Dermis blood vessel endothelial cell (primary cell): ENCODE measurements at places on chromosomes 13 and 19. TPM values are rescaled to one million over a fixed set of nuclear protein-coding genes. Genes with fewer than 3 reads are reported as not detected.

DNA sequence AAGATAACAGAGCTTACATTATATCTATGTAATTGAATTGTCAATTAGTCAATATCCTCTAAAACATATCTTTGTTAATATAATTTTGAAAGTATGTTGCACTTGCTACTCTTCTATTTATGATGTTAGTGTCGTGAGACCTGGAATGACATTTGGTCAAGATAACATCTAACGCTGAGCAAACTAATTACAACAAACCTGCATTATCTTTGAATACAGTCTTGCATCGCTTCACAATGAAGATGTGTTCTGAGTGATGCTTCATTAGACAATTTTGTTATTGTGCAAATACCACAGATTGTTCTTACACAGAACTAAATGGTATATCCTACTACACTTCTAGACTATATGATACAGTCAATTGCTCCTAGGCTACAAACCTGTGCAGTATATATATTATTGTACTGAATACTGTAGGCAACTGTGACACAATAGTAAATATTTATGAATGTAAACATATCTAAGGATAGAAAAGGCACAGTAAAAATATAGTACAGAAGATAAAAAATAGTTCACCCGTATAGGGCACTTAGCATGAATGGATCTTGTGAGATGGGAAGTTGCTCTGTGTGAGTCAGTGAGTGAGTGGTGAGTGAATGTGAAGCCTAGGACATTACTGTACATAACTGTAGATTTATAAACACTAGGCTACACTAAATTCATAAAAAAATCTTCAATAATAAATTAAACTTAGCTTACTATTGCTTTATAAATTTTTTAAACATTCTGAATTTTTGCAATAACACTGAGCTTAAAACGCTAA, 1773.8 kb downstream of the PCDH9 start:
- DNase-seq: no peak

GRCh38 chr13:60583196-60583888, 186.3 kb downstream of the TDRD3 start:
- no peak for DNase-seq

GRCh38 chr13:111153977-111154332, 38.8 kb downstream of the ARHGEF7 start:
- no peak for DNase-seq

- DNase-seq: no peak
Observed at GRCh38 chr13:99636306-99636705, 135.0 kb downstream of the TM9SF2 start.

- DNase-seq: no peak
Observed at GRCh38 chr13:79084802-79085424, 321.1 kb downstream of the RBM26 start.

- no peak for DNase-seq
Observed at GRCh38 chr19:36265064-36265463, 50.2 kb downstream of the ZNF146 start.

GRCh38 chr13:18947376-18947977, 234.1 kb downstream of the TUBA3C start:
- no peak for DNase-seq

GRCh38 chr13:21694831-21695230, 24.0 kb downstream of the FGF9 start:
- no peak for DNase-seq

DNA sequence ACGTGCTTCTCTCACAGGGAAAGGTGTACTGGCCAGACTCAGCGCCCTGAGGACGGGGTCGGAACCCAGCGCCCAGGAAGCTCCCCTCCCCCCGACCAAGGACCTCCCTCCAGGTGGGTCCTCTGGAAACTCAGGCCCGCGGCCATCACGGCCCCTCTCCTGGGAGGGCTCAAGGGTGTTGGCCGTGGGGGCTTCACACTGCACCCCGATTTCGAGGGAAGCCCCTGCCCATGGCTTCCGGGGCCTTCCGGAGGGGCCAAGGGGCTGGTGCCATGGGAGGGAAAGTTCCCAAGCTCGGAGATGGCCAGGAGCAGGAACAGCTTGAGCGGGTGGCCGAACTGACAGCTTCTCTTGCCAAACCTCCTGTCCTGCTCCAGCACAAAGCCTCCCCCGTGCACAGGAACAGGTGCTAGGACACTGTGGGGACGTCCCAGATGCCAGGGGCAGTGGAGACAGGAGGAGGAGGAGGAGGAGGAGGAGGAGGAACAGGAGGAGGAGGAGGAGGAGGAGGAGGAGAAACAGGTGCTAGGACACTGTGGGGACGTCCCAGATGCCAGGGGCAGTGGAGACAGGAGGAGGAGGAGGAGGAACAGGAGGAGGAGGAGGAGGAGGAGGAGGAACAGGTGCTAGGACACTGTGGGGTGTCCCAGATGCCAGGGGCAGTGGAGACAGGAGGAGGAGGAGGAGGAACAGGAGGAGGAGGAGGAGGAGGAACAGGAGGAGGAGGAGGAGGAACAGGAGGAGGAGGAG, 10.0 kb downstream of the SBNO2 start:
- no peak for DNase-seq

DNA sequence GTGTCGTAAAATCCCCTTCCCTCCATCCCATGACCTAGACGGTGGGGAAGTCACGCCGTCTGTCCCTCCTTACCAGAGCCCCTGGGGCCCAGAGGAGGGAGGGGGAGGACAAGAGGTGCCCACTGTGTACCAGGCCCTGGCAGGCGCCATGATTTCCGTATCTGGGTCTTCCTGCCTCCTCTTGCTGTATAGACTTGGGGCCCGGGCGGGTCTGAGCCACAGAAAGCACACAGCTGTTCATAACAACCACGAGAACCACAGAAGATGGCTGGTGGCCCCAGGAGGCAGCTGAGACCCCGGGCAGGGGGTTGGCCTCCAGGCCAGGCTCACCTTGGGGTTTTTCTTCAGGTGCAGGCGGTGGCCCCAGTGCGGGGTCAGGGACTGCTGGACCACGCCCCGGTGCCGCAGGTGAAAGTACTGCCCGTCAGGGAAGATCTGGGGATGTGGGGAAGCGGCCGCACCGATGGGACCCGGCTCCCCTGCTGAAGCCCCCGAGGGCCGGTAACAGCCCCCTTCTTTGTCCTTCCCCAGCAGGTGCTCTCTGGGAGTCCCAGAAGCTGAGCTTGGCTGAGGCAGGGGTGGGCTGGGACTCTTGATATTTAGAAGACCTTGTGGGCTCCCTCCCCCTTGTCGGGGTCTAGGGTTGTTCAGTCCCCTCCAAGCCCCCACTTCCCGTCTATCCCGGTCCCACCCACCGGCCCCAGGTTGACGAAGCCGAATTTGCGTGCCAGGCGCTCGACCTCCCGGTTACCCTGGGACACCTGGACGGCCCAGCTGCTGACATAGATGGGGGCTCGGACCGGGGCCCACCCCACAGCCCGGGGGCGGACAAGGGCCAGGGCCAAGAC, 463 bp downstream of the PCSK4 start:
- no peak for DNase-seq

TMC4 gene
- 0.14 and 0.68 TPM in 2 replicates for total RNA-seq

DNA sequence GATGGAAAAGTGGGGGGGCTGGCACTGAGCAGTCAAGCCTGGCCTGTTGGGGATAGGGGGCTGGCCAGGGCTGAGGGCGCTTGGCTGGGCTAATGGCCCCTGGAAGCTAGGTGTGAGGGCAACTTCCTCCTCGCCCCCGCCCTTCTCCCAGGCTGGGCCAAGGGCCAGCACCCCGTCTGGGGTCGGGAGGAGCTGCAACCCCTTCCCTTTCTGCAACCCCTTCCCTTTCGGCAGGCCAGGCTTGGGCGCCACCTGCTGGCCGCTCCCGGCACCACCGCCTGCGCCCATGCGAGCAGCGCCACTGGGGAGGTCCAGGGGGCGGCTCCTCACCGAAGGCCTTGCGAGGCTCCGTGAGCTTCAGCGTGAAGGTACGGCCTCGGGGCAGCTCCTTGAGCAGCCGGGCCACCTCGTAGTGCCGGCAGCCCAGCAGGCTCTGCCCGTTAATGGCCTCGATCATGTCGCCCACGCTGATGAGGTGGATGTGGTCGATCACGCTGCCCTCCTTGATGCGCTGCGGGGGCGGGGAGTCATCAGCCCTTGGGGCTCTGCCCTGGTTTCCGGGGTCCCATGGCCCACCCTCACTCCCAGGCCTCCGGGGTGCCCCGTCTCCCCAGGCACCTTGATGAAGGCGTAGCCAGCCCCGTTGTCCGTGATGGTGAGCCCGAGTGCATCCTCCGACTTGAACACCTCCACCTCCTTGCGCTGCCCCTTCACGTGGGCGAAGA, 5.0 kb upstream of the PTGER1 start:
- DNase-seq: peak; percentile 60

DNA sequence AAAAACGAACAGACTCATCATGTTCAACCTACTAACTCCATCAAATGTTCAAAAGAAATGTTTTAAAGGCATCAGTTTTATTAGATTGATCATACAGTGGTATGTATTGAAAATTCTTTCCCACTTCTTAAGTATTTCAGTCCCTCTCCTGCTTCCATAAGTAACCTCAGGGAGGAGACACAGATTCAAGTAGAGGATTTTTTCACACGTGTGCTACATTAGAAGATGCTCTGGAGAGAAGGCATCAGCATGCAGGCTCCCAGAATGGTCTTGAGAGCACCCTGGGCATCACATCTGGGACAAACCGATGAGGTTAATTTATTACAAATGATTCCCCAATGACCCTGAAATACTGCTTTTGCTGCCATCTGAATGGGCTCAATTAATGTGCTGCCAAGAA, 3.6 kb downstream of the GPR12 start:
- no peak for DNase-seq

GRCh38 chr13:37587236-37587635, 11.3 kb downstream of the POSTN start:
- no peak for DNase-seq

OR7A5 gene
- not detected in 2 replicates for total RNA-seq

ADGRE3 gene
- not detected in 2 replicates for total RNA-seq

DNA sequence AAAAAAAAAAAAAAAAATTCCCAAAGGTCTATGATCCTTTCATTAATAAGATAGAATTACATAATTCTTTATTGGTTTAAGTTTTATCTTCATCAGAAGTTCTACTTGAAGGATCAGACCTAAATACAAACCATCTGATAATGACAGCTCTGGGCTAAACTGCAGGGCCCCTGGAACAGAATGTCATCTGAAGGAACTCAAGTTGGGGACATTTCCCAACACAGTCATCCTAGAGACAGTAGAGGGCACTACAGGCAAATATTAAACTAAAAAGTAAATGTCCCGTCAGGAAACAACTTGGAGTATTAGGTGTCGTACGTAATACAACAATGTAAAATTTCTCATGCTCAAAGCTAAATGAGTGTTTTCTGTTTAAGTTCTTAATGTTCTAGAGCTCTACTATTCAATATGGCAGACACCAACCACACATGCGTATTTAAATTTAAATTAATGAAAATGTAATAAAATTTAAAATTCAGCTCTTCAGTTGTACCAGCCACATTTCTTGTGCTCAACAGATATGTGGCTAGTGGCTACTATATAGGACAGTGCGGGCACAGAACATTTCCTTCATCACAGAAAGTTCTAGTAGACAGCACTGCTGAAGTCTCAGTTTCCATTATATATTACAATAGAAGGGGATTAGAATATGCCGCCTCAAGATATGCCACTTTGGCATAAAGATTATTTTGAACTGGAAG, 21.8 kb upstream of the NAXD start:
- peak; percentile 78 for DNase-seq

LACC1 gene
- total RNA-seq: 10.9 and 14.1 TPM in 2 replicates

CLDND2 gene
- not detected in 2 replicates for total RNA-seq

PTGIR gene
- total RNA-seq: not detected in 2 replicates

GRCh38 chr13:23074075-23074828, 106.5 kb upstream of the SGCG start:
- no peak for DNase-seq

DNA sequence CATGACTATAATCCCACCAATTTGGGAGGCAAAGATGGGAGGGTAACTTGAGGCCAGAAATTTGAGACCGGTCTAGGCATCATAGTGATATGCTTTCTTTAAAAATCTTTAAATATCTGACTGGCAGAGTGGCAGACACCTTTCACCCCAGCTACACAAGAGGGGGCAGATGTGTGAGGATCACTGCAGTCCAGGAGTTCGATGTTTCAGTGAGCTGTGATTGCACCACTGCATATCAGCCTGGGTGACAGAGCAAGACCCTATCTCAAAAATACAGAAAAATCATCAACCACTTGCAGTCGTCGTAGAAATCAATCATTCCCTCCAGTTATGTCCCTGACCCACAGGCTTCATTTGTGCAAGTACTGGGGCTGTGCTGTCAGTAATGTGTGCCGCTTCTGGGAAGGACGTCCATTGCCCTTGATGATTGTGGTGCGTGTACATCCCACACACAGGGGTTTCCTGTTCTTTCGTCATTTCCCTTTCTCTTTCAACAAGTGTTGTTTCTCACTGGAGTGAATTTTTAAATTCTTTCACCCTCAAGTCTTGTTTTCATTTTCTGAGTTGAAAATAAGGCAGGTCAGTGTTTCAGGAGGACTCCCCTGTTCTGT, 1.4 kb downstream of the LGALS14 start:
- DNase-seq: no peak

DNA sequence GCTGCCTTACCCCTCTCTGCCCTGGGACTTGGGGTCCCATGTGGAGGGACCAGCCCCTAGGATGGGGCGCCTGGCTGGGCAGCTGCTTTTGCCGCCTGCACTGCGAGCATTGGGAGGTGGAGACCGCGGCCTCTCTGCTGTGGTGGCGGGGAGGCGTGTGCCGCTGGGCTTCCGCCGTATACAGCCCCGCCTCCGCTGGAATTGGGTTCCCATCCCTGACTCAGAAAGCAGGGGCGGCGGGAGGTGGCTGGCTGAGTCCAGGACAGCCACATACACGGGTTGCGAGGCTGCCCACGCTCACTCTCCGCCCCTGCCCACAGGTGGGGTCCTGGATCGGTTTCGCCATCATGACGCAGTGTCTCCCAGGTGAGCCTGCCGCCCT, 6.6 kb downstream of the NDUFB7 start:
- no peak for DNase-seq

TNFRSF19 gene
- 0.09 and 0.17 TPM in 2 replicates for total RNA-seq

GRCh38 chr19:55581145-55581822, 636 bp upstream of the ZNF579 start:
- DNase-seq: no peak

- peak; percentile 25 for DNase-seq
Observed at GRCh38 chr19:51810223-51810622, 15.3 kb downstream of the FPR3 start.

ERICH6B gene
- total RNA-seq: not detected in 2 replicates

DNA sequence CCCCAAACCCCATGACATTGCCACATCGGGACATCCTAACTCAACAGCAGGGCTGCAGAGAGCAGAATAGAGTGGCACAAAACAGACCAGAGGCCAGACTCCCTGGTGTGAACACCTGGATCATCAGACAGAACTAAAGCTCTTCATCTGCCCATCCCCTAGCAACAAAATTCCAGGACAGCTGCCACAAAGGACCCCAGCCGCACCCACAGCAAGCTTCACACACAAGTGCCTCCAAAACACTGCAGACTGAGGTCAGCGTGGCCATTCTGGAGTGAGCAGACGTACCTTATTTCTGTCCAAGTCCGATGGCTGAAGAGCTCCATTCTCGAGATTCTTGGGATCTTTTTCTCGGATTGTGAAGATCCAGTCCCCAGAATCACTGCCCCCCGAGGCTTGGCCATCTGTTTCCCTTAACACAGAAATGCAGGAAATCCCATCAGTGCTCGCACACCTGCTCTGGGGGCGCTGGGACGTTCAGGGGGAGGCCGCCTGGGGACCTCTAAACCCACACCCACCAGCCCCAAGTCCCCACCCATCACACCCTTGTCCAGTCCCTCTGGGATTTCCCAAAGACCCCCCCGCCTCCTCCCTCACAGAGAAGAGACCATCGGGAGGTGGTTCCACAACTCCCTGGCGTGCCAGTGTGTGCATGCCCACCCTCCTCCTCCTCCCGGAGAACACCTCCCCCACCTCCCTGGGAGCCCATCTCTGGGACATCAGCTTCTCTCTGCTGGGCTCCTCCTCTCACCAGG, 115.2 kb downstream of the STK24 start:
- no peak for DNase-seq

- no peak for DNase-seq
Observed at GRCh38 chr13:73413656-73414055, 354.9 kb downstream of the KLF5 start.
